ENCODE measurements at places on chromosomes 16 and 17. TPM values are rescaled to one million over a fixed set of nuclear protein-coding genes. Genes with fewer than 3 reads are reported as not detected.
A peak's percentile ranks its signal among the peaks of the same experiment; 100 is the strongest.

GRCh38 chr17:64787255-64787920, 125.3 kb upstream of the SMURF2 start:
- DNase-seq, result no peak

DNA sequence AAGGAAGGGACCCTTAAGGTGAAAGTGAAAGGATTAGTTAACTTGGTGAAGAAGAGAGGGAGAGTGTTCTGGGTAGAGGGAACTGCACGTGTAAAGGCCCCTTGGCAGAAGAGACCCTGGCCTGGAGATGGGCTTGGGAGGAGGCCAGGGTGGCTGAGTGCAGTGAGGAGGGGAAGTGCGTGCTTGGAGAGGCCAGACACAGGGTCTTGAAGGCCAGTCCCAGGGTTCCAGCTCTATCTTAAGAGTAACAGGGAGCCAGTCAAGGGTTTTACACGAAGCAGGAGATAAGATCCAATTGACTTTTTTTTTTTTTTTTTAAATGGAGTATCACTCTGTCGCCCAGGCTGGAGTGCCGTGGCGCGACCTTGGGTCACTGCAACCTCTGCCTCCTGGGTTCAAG, 15.2 kb upstream of the DOK4 start:
- no peak for DNase-seq

DNA sequence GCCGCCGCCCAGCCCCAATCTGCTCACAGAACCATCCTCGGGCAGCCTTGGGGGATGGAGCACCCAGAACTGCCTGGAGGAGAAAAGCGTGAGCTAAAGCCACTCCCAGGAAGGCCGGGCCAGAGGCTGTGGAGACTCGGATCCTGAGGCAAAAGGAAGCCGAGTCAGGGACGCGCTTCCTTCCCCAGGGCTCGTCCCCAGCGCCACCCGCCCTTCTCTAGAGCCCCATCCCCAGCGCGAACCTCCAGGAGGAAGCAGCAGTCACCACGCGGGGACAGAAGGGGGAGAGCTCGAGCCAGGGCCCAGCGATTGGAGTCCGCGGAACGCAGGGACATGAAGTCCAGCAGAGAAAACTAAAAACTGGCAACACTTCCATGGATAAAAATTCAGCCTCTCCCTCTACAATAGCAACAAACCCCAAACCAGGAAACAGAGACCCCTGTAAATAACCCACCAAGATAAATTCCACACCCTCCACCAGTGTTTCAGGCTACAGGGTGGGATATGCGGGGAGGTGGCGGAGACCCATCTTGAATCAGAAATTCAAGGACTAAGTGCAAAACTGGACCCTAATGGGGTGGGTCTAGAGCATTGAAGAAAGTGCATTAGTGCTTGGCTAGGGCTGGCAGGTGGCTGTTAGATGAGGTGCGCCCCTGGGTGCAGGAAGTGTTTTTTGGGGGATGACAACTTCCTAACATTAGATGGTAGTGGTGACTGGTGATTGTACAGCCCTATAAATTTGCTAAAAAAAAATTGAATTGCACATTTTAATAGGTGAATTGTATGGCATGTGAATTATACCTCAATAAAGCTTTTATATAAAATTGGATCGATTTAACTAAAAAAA, 116.1 kb upstream of the METRNL start:
- DNase-seq, result peak; percentile 62

GRCh38 chr17:8941980-8942622, 23.4 kb downstream of the PIK3R5 start:
- peak; percentile 71 for DNase-seq

GRCh38 chr17:73719588-73720071, 75.4 kb upstream of the SDK2 start:
- no peak for DNase-seq

DNA sequence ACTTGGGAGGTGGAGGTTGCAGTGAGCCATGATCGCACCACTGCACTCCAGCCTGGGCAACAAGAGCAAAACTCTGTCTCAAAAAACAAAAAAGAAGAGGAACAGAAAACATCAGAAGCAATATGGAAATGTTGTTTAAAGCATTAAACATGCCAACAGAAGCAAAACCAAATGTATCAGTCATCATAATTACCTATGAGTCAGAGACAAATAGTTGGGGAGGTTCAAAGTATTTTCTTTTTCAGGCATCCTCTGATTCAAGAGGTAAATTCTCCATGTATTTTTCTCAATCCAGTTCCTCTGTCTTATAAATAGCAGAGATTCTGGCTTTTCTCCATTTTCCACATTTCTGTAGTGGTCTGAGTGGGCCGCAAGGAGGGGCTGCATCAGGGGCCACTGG, 2.1 kb upstream of the TM4SF5 start:
- DNase-seq, result no peak

DNA sequence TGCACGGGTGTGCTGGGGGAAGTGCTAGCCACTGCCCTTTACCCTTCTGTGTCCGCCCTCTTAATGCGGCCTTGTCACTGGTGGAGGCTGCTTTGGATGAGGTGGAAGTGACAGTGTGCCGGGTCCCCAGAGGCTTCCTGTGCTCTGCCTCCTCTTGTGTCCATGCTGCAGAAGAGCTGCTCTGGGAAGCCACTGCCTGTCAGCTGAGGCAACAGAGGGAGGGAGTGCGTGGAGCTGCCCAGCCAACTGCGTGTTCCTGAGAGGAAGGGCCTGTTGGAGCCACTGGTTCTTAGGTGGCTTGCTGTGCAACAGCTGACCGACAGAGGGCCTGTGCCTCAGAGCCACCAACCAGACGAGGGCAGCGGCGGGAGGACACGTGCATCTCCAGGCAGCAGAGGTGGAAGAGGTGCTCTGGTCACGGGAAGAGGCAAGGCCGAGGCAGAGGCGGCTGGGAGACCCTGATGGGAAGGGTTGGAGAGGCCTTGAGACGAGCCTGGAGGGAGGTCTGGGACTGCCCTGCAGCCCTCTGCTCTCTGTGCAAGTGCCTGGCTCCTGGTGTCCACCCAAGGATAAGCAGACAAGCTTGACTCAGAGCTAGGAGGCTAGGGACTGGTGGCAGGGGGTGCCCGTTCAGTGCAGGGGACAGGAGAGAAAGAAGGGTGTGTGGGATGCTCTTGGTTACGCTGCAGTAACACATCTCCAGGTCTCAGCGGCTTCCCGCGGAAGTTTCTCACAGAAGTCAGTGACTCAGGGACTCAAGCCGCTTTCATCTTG, 25.4 kb downstream of the B9D1 start:
- DNase-seq, result no peak

DNA sequence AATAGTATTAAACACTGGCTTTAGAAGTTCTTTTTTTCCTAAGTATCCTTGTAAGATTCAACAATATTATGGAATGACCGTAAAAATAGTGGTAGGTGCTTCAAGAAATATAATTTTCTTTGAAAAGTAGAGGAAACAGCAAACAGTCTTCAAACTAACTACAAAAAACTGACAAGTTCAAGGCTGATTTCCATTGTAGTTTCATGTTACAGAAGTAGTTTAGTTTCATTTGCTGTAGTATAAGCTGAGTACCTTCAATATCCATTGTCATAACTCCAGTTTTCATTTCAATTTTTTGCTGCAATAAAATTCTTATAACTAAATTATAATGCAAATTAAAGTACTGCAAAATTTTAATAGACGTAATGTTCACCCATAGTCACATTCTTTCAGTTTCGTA, 19.3 kb downstream of the PHKB start:
- DNase-seq, result no peak

DNA sequence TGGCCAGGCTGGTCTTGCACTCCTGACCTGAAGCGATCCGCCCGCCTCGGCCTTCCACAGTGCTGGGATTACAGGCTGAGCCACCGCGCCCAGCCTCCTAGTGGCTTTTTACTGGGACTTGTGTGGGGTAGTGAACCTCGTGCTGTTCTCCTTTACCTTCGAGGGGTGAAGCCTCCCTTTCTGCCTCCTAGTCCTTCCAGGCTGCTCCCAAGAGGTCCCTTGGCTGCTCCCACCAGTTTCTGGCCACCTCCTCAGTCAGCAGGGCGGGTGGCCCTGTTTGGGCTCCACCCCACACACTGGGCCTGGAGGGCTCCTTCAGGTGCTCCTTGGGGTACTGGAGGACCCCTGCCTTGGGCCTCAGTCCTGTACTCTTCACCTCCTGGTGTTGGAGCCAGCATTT, 70.9 kb upstream of the ZNF750 start:
- no peak for DNase-seq

DNA sequence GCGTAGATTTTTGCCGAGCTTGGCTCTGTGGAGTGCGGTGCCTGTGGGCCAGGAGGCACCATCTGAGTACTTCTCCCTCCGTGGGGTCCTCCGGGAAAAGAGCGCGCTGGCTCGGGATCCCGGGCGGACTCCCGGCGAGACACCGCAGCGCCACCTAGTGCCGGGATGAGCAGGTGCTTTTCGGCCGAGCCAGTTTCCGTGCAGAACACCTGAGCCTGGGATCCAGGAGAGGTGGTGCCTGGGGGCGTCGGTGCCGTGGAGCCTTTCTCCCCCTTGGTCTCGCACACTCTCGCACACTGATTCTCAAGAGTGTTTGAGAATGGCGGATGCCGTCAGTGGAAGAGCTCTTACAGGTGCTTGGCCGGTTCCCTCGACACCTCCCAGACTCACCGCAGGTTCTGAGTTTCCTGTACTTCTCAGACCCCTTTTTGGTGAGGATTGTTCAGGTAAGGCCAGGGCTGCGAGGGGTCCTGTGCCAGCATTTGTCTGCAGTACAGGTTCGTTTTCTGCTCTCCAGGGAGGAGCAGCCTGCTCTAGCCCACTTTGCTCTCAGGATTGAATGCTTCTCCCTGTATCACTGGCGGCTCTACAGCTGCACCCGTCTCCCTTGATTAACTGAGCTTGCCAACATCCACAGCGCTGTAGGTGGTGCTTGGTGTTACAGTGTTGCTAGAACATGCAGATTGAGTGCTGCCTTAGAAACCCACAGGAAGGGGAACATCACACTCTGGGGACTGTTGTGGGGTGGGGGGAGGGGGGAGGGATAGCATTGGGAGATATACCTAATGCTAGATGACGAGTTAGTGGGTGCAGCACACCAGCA, 23.3 kb downstream of the TBCD start:
- peak; percentile 56 for DNase-seq

DNA sequence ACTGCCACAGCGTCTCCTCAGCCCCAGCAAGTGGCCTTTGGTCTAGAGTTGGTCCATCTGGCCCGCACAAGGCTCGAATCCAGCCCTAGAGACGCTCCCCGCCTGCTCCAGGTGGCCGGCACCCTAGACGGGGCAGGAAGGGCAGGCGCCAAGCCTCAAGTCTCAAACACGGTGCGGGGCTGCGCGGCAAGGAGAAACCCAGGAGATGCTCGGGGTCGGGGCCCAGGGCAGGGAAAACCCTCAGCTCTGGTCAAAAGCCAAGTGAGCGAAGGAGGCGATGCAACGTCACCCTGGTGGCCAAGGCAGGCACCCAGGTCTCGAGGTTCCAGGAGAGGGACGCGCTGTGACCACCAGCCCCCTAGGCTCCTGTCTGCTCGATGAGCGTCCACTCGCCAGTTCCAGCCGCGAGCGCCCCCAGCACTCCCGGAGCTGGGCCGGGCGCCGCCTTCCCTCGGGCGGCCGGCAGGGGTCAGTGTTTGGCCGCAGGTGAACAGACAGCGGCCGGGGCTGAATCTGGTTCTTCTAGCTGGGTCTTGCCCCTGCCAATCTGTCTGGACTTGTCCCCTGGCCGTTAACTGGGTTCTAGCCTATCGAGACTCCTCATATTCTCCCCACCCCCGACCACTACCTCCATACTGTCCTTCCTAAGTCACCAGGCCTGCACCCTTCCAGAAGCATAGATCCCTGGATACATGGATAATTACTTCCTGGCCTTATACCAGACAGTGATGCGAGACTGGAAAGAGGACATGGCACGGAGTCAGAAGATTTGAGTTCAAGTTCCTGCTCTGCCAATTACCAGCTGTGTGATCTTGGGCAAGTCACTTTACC, 44.0 kb downstream of the PRAC1 start:
- peak; percentile 76 for DNase-seq

NPIPA7 gene
- total RNA-seq, result 6.5 TPM

CSH1 gene
- not detected for total RNA-seq

FLCN gene
- 37.4 TPM for total RNA-seq

Data from activated CD8-positive, alpha-beta T cell treated with anti-CD3 and anti-CD28 coated beads, Interleukin-2, amount 10 ng/mL, durations not matched to agents 7 days and 5 days (primary cell).